NCI-H1092 (cell line): ENCODE measurements at places on chromosomes 12 and 14.
A peak's percentile ranks its signal among the peaks of the same experiment; 100 is the strongest.

DNA sequence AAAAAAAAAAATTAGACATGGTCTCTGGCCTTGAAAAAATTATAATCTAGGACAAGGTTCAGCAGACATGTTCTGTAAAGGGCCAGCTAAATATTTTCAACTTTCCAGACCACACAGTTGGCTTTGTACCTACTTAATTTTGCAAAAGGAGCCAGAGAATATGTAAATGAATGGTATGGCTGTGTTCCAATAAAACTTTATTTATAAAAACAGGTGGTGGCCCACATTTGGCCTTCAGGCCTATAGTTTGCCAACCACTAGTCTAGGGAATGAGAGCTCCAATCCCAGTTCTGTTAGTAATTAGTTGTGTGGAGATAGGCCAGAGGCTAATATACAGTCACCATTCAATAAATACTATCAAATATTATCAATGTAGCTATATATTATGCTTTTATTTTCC lies 29.3 kb upstream of the PWP1 start:
- DNase-seq, result no peak

DNA sequence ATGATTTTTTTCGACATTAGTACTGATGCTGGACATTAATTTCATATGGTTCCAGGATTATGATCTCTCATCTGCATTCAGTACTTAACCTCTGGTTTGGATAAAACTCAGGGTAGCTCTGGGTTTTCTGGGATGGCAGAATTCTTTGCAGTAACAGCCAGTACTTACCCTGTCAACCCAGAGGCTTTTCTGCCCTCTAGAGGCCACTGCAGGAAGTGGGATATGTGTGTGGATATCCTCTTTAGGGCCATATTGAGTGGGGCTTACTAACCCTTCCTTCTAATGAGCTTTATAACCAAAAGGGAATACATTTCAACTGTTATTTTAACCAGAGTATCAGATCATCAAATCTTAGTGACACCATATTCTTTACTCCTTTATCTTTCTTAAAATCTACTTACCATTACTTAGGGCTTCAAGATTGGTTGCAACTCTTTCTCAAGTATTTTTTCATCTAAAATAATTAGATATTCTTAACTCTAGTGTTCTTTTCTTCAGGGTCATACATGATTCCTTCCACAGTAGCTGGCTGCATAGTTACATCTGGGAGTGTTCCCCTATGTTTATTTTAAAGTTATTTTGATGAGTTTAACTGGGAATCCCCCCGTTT lies 488.0 kb upstream of the STXBP6 start:
- DNase-seq, result peak; percentile 71

DNA sequence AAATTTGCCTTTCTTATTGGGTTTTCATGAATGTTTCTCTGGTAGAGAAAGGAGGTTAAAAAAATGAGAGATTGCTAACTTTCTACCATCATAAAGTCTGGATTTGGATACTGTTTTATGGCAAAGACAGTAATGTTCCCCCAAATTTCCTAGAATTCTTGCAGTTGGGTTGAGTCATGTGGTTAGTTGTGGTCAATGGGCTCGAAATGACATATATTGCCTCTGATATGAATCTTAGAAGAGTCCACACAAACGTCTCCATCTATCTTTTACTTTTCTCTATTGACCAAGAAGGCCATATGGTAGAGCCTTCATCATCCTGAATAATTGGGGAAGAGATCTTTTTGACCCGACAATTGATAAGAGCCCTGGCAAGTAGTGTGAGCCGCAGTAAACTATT lies 119.5 kb upstream of the PMCH start:
- no peak for DNase-seq

- DNase-seq, result no peak
Measured at GRCh38 chr12:118459110-118459509, 82.8 kb downstream of the SUDS3 start.

DNA sequence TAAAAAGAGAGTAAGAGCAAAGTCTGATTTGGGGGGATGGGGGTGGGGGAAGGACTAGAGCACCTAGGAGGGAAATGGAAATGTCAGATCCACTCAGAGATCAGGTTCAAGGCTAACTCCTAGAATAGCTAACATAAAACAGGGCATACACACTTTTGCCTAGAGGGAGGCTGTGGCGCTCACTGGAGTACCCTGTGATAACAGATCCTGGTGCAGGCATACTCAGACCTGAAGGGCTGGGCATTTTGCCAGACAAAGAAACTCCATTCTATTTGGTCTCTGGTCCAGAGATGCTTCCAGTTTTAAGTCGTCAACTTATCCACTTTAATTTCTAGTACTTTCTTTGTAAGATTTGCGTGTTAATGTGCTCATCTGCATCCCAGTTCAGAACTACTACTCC lies 5.8 kb downstream of the CTDSP2 start:
- peak; percentile 42 for DNase-seq

GRCh38 chr14:41608681-41609390 lies 2.2 kb downstream of the LRFN5 start:
- DNase-seq, result peak; percentile 19

- no peak for DNase-seq
Measured at GRCh38 chr12:109626378-109627115, 53.0 kb downstream of the MVK start.

- DNase-seq, result no peak
Measured at GRCh38 chr12:101924618-101925017, 47.2 kb downstream of the DRAM1 start.

GRCh38 chr14:56044196-56044595 lies 74.0 kb upstream of the PELI2 start:
- DNase-seq, result no peak

DNA sequence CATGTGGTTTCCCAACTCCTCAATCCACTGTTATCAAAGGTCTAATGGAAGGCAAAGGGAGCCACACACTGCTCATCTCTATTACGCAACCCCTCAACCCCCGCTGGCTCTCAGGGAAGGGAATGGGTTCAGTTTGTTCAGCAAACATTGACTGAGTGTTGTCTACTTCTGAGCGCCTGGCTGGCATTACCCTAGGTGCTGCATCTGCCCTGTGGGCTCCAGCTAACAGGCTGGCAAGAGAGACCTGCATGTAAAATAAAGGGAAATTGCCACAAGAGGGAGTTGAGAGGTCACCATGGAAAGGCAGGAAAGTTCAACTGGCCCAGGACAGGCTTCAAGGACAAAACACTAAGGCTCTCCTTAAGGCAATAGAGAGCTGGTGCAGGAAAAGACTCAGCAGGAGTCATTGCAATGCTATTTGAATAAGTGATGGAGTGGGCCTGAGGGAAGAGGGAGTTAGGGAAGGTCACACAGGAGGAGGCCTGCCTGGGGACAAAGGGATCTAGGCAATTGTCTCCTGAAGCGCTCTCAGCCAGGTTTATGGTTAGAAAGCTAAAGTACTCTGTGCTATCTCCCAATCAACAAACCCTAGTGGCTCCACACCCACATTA lies 5.5 kb upstream of the ZNF740 start:
- peak; percentile 69 for DNase-seq

DNA sequence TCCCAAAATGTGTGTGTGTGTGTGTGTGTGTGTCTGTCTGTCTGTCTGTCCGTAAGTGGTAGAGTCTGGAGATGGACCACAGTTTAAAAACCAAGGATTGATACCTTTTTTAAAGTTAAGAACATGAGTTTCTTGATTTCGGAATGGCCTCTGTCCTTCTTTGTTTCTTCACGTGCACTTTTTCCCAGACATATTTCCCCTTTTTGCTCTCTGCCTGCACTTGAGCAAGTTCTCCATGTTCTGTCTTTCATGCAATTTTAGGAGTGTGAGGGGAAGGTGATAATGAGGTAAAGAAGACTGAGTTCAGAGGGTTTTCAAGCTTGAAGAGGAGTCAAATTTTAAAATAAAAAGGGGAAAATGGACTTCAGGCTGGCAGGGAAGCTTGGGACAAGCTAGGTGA lies 12.7 kb downstream of the OLR1 start:
- DNase-seq, result no peak

DNA sequence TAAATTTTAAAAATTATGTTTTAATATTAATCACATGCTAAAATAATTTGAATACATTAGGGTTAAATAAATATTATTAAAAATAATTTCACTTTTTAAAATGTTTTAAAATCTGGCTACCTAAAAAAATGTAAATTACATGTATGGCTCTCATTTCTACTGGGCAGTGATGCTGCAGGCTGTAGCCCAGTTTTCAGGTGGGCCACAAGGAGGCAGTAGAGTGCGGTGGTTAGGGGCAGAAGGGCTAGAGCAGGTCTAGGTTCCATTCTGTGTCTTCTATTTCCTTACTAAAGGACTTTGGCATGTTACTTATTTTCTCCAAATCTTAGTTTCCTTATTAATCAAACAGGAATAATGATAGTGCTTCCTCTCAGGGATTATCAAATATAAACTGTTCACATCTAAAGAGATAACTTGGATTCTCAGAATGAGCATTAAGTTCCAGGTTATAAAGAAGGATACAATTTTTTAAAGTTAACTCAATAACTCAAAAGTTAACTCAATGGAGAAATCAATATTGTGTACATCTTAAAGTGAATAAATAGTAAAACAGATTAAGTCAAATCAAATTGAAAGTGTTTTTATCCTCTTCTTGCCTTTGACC lies 54.9 kb upstream of the OVCH1 start:
- peak; percentile 27 for DNase-seq

DNA sequence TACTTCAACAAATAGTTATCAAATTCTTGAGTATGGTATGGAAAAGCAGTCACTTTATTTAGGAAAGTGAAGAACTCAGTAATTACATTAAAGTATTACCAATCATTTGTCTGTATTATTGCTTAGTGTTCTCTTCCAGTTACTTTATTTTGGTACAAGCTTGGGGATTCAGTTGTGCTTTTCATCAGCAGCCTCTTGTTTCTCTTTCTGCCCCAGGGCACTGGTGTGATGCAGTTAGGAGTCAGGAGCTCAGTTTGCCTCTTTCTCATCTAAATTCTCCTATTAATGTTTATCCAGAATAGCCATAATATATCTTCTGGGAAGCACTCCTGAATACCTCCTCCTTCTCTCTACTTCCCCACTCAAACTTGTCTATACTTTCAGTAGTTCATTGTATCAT lies 25.7 kb downstream of the PMCH start:
- DNase-seq, result no peak

DNA sequence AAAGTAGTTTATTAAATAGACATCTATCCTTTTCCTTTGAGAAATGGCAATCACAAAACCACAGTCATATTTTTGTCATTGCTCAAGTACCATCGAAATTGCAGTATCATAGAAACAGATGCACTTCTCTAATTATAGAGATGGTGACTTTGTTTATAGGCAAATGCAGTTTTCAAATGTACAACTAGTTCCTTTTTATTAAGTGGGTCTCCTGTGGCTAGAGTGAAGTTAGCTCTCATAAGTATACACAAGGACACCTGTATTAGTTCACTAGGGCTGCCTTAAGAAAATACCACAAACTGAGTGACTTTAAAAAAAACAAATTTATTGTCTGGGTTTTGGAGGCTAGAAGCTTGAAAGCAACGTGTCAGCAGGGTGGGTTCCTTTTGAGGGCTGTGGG lies 62.8 kb downstream of the OTOGL start:
- no peak for DNase-seq

GRCh38 chr12:40716037-40716436 lies 23.8 kb downstream of the CNTN1 start:
- DNase-seq, result no peak

DNA sequence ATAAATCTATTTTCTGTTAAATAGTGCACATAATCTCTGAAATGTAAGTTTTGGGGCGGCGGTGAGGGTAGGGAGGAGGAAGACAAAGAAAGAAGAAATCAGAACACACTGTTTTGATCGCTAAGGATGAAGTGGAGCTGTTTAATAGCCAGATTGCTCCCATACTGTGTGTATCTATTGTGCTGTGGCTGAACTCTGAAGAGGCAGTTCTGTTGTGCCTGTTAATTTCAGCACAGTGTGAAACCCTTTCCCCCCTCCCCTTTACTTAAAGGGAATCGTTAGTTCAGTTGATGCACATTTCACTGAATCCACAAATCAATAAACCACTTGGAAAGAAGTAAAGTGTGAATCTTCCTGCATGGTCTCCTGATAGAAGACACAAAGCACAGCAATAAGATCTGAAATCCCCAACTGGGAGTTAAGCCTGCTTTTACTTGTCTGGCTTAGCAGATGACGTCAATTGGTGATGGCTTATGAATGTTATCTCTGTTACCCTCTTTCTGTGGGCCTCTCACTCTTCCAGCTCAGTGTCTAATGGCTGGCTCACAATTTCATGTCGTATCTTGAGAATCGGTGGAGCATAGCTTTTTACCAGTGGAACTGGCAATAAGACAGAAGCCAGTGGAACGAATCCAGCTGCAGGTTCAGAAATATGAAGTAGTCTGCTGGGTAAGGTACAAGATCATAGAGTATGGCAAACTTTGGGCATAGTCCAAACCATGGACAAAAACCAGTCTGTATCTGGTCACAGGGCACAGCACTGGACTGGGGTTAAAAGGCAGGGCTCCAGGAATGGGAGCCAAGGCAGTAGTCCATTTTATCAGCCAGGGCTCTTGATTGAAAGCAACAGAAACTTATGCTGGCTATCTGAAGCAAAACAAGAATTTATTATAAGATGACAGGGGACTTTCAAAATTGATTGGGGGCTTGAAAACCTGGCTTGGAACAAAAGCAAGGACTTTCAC lies 413.5 kb upstream of the SEL1L start:
- DNase-seq, result no peak

DNA sequence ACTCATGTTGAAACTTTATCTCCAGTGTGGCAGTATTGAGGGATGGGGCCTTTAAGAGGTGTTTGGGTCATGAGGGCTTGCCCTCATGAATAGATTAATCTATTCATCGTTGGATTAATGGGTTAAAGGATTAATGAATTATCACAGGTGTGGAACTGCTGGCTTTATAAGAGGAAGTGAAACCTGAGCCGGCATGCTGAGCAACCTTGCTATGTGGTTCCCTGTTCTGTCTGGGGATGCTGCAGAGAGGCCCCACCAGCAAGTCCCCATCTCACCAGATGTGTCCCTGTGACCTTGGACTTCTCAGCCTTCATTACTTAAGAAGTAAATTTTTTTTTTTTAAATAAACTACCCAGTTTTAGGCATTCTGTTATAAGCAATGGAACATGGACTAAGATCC lies 109.6 kb downstream of the DYRK2 start:
- DNase-seq, result no peak

DNA sequence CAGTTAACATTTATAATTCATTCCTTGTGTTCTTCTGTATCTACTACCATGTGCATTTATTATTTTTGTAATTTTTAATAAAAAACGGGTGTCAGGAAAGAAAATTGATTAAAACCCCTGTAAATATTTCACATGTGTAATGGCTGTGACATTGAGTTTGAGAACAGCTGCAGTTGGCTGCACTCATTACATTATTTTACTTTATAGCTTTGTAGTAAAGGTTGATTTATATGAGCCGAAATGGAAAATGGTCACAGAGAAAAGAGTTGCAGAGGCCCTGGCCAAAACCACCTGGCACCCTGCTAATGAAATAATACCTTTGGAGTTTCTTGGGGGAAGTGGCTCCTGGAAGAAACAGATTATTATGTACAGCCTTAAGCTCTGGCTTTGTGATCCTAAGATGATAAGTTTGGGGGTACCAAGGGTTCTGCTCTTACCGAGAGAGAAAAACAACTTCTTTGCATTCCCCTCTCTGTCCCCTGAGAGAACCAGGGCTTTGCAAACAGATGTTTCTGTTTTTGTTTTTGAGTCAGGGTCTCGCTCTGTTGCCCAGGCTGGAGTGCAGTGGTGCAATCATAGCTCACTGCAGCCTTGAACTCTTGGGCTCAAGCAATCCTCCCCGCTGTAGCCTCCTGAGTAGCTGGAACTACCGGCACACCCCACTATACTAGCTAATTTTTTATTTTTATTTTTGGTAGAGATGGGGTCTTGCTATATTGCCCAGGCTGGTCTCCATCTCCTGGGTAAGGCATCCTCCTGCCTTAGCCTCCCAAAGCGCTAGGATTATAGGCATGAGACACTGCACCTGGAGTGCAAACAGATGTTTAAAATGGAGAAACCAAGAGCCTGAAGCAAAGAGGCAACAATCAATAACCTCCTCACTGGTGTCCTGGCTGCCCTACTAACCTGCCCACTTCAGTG lies 9.7 kb upstream of the DYNLL1 start:
- no peak for DNase-seq
